ENCODE measurements at places on chromosomes 11 and 22.

GRCh38 chr11:120336641-120337354, 585 bp downstream of the ARHGEF12 start:
- DNase-seq, result peak; percentile 68

DNA sequence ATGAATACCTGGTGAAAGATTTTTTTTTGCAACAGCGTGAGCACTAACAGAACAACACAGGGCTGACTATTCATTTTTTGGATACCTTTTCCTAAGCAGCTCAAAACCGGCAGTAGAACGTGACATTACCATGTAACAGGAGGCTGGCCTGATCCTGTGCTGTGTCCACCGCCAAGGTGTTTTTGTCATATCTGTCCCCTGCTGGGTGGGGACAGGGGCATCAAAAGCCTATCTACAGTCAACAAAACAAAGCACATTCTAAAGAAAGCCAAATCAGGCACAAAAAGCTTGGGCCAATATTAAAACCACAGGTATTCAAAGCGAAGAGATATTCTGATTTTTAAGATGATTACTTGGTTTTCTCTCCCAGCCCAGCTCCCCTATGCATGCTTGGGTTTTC, 151.2 kb downstream of the LRRC4C start:
- no peak for DNase-seq

DNA sequence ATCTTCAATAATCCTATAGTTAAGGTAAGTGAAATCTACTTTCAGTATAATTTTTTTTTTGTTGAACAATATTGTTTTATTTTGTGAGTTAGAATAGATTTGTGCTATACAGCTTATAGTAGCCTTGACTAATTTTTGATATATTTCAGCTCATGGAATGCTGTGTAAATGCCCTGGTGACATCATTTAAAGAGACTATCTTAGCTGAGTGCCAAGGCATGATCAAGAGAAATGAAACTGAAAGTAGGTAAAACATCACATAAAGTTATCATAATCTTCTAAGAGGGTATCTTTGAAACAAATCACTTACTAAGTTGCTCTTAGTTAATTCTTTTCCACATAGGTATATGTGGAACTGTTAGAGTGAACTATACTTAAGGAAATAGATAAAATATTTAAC, 51.4 kb upstream of the ACAT1 start:
- no peak for DNase-seq

DNA sequence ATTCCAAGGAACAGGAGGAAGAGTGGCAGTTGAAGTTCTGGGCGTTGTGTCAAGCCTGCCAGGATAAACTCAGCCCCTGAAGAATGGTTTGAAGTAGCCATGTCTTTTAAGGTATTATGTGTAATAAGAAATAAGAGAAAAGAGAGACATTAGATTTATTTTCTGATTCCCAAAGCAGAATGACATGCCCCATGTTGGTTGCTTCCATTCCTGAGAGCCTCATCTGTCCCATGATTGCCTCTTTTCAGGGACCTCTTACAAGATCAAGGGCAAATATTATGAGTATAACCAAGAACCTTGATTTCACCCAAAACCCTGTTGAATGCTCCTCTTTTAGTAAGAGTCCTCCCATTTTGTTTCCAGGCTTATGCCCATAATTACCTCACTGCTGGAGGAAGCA, at the start of gene OR8D2:
TSS of gene OR8D2 (minus strand) at position 101 of the 400 bp plus-strand sequence. CDS start at position 101, 0 bp downstream.
- no peak for DNase-seq

DNA sequence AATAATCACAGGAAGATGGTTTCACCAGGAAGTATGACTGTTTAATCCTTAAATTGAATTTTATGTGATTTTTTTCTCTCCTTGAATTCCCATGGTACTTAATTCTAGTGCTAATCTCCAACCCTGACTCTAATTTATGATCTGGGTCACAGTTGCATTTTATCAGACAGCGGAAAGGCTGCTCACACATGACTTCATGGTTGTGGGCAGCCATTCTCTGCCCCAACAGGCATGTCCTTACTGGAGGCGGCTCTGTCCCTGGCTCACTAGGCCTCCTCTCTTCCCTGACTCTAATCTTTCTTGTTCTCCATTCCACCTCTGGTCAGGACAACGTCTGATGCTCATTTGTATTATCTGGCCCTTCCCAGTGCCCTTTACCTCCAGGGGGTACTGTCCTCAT, 184.4 kb downstream of the CHST1 start:
- DNase-seq, result no peak

- no peak for DNase-seq
Observed at GRCh38 chr11:33920838-33921613, 29.1 kb upstream of the LMO2 start.

DNA sequence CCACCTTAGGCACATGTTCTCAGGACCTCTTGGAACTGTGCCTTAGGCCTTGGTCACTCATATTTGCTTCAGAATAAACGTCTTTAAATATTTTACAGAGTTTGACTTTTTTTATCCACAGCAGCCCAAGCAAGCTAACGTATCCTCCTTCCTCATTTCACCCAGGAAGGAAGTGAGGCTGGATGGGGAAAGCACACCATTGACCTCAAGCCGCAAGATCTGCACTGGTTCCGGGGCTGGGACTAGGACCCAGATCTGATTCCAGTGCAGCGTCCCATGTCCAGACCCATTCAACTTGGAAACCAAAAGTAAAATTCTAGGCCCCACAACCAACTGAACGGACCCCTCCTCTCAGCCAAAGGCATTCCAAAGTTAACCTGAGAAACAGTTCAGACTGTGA, 2.4 kb upstream of the LGALS12 start:
- DNase-seq, result peak; percentile 39
